ENCODE measurements at places on chromosomes 6 and 20. TPM values are rescaled to one million over a fixed set of nuclear protein-coding genes. Genes with fewer than 3 reads are reported as not detected.

The EBF4 gene
- 91.0 TPM for polyA plus RNA-seq

The GABBR1 gene
- polyA plus RNA-seq: 438 TPM

The MAN1A1 gene
- polyA plus RNA-seq: 15.2 TPM

The SFT2D1 gene
- 63.5 TPM for polyA plus RNA-seq

The CCDC170 gene
- polyA plus RNA-seq: 5.9 TPM

The SLC25A27 gene
- polyA plus RNA-seq: 69.5 TPM

The TFAP2C gene
- 0.29 TPM for polyA plus RNA-seq

The SALL4 gene
- 0.54 TPM for polyA plus RNA-seq

The ADA gene
- 3.0 TPM for polyA plus RNA-seq

The SLC13A3 gene
- 8.8 TPM for polyA plus RNA-seq

The RALY gene
- polyA plus RNA-seq: 189 TPM

The LRRC1 gene
- polyA plus RNA-seq: 15.6 TPM

The GPLD1 gene
- polyA plus RNA-seq: 8.1 TPM

The ASIP gene
- 1.6 TPM for polyA plus RNA-seq

The PNPLA1 gene
- polyA plus RNA-seq: 0.27 TPM

The ANKRD66 gene
- polyA plus RNA-seq: 1.9 TPM

The SLC22A7 gene
- 2.2 TPM for polyA plus RNA-seq

The ANGPT4 gene
- polyA plus RNA-seq: 0.50 TPM

The YWHAB gene
- 276 TPM for polyA plus RNA-seq

The SPATS1 gene
- polyA plus RNA-seq: 0.51 TPM

The GHRH gene
- not detected for polyA plus RNA-seq

The PSMB1 gene
- 142 TPM for polyA plus RNA-seq

The UNC93A gene
- not detected for polyA plus RNA-seq

The ASCC3 gene
- 23.2 TPM for polyA plus RNA-seq

The PEX7 gene
- 8.3 TPM for polyA plus RNA-seq

The ZNF311 gene
- polyA plus RNA-seq: 6.9 TPM

The PTGIS gene
- polyA plus RNA-seq: 15.8 TPM

The TCP11 gene
- 0.48 TPM for polyA plus RNA-seq

The RANBP9 gene
- polyA plus RNA-seq: 59.8 TPM

The CABLES2 gene
- 22.1 TPM for polyA plus RNA-seq

The SMIM29 gene
- 66.0 TPM for polyA plus RNA-seq

The OR2H2 gene
- polyA plus RNA-seq: 2.0 TPM

The SRSF12 gene
- polyA plus RNA-seq: 26.7 TPM

The C6orf62 gene
- polyA plus RNA-seq: 147 TPM

The AVP gene
- not detected for polyA plus RNA-seq

The GTSF1L gene
- polyA plus RNA-seq: not detected

The SASH1 gene
- 51.0 TPM for polyA plus RNA-seq

The CRISP3 gene
- not detected for polyA plus RNA-seq

The OR2J1 gene
- not detected for polyA plus RNA-seq

The ADGRB3 gene
- 65.1 TPM for polyA plus RNA-seq

The RSPO4 gene
- 7.8 TPM for polyA plus RNA-seq

The TAGAP gene
- 4.1 TPM for polyA plus RNA-seq
